Upper lobe of left lung (tissue), 6 donors: ENCODE measurements at places on chromosomes 11 and 22. TPM values are rescaled to one million over a fixed set of nuclear protein-coding genes. Genes with fewer than 3 reads are reported as not detected.

DNA sequence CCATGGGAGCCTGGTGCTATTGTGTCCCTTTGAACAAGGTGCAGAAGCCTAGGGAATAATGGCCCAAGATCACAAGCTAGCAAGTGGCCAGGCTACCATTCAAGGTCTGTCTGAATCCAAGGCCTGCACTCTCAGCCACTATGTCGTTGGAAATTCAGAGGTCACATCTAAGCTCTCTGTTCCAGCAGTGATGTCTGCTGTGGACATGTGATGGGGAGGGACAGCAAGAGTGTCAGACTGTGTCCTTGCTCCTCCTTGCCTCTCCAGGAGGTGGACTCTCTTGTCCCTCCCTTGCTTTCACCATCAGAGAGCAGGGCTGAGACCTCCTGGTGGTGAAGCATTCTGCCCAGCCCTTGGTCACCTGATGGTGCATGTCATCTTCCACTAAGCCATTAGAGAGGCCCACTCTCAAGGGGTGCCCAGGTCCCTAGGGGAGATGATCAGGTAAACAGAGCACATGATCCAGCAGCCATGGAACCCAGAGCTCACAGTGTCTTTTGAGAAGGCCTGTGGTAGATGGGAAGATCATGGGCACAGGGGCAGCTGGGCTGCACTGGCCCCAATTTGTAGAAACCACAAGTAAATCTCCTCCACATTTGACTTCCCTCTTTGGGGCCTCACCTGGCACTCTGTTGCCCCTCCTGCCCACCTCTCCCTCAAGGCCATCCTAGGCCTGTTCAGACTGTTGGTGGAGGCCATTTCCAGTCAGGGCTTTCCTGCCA lies 37.1 kb upstream of the SUSD2 start:
- no peak for DNase-seq

- DNase-seq = no peak
Observed at GRCh38 chr11:72773291-72773690, 20.6 kb downstream of the STARD10 start.

SCO2 gene
- total RNA-seq = not detected

DNA sequence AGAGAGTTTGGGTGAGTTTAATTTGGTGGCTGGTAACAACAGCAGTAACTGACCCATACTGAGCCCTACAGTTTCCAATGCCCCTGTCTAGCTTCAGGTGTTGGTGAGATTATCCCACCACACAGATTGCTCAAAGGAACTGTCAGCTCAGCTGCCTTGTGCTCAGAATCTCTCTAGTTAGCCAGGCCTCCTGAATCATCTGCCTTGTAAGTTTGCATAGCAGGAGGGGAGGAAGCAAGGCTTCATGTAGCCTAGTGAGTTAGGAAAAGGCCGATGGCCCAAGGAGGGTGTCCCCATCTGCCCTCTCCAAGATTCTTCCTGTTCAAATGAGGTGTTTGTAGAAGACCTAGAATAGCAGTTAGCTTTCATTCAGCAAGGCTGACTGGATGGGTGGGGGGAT lies 74.3 kb downstream of the MICAL2 start:
- no peak for DNase-seq

DNA sequence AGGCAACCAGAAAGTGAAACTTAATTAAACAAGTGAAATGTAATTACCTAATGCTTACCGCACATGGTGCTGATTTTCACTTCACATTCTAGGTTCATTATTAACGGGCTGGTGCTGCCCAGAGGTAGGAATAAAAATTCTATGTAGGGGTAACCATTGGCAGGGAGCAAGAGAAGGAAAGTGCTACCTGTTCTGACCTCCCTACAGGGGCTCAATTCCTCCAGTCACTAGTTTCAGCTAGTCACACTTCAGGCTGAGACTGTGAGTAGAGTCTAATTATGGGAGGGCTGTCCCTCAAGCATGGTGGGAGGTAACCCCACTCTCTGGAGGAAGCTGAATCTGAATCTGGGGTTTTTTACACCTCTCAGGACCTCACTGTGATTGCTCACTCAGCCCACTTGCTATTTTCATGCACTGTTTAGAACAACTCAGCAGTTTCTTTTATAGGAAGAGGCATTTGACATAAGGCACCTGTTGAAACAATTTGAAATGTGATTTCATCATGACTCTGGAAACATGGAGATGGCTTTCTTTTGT lies 75.4 kb downstream of the MAML2 start:
- DNase-seq = no peak

DNA sequence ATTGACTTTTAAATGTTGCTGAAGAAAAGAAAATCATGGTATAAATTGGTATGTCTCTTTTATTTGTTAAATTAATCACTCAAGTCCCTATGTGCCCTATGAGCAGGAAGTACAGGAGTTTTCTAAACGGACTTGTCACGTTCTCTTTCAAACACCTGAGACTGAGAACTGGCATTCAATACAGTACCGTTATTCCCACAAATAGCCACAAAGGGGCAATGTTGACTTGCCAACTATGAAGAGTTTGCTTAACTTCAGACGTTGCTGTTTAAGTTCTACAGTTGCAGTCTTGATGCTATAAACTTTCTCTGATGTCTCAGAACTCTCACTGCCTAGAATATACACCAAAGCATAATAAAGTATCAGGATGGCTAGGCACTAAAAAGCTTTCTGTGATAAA lies 7.6 kb downstream of the OR56A1 start:
- no peak for DNase-seq

DNA sequence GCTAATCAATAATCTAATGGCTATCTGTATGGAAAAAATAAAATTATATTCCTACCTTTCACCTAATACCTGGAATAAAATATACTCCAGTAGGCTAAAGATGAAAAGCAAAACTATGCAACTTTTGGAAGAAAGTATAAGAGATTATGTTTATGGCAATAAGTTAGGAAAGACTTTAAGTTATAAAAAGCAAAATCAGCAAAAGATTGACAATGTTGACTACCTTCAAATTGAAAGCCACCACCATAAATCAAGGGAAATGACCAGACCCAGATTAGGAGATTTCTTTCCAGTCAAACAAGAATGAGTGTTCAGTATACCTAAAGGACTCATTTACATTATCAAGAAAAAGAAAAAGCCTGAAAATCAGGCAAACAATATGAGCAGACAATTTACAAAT lies 159.1 kb upstream of the ZBED5 start:
- no peak for DNase-seq

INSC gene
- total RNA-seq = not detected

NPAS4 gene
- not detected for total RNA-seq

MPST gene
- total RNA-seq = 183 TPM
